Naive thymus-derived CD8-positive, alpha-beta T cell (primary cell): ENCODE measurements at places on chromosomes 12 and 14. TPM values are rescaled to one million over a fixed set of nuclear protein-coding genes. Genes with fewer than 3 reads are reported as not detected.

The MOAP1 gene
- 58.3 TPM for total RNA-seq

The LMO3 gene
- total RNA-seq = not detected

The EML1 gene
- total RNA-seq = not detected

The SPSB2 gene
- 23.3 TPM for total RNA-seq

The SLCO1A2 gene
- total RNA-seq = 0.34 TPM

The KRT73 gene
- total RNA-seq = 8.5 TPM

The ADAM21 gene
- total RNA-seq = not detected

The FAM90A1 gene
- total RNA-seq = not detected

The ADAMTS20 gene
- not detected for total RNA-seq

The NRXN3 gene
- not detected for total RNA-seq

The KRT3 gene
- not detected for total RNA-seq

The CDCA3 gene
- 2.7 TPM for total RNA-seq

The KLRC4 gene
- 55.4 TPM for total RNA-seq

The TAS2R30 gene
- total RNA-seq = 5.0 TPM

The GDF3 gene
- total RNA-seq = not detected

The GLT1D1 gene
- total RNA-seq = not detected

The CTSG gene
- total RNA-seq = not detected

The RD3L gene
- not detected for total RNA-seq

The PTHLH gene
- total RNA-seq = not detected

The GLIPR1L2 gene
- total RNA-seq = 1.2 TPM

The AMIGO2 gene
- total RNA-seq = 26.6 TPM

The MANSC4 gene
- not detected for total RNA-seq

The TAS2R42 gene
- total RNA-seq = not detected

The ZBTB25 gene
- total RNA-seq = 69.7 TPM
